ENCODE measurements at places on chromosomes 4 and X.

DNA sequence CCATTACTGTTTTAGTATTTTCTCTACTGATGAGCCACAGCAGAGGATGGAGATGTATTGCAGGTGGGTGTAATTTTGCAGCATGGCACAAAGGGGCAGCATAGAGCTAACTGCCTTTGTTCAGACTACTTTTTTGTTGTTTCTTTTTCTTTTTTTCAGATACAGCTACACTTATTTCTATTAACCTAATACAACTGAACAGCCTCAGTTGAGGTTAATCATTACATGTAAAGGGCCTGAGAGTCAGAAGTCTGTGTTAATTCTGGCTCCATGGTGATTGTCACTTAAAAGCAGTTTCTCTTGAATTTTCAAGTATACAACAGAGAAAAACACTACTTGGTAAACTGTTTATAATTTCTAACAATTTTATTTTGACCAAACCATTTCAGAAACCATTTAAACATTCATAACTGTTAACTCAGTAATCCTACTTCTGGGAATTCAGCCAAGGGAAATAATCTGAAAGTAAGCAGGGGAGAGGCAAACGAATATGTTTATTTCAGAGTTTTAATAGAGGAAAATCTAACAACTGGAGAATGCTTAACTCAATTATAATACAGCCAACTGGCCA lies 13.9 kb upstream of the PPEF2 start:
- peak; percentile 18 for DNase-seq

DNA sequence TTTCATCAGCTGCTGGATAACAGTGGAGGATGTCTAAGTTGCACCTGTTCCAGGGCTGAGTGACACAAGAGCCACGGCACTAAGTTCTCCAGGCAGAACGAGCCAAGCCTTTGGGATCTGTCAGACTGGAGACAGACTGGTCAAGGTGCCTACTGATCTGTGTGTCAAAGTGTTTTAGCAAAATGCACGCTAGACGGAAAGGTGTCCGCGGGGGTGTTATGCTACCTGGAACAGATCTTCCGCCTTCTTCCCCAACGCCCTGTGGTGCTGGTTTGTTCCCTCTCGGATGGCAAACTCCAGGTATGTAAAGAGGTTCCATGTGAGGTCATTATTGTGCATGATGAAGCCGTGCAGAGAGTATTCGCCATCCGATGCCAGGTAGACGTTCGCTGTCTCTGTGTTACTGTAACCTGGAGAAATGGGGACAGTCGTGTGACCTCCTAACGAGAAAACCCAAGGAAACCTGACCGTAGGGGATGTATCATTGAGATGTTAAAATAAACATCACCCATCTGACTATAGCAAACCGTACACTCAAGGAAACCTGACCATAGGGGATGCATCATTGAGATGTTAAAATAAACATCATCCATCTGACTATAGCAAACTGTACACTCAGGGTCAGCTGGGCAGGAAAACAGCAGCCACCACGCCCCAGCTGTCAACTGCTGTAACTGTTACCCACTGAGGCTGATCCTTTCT lies 29.7 kb upstream of the SLC25A6 start:
- DNase-seq: no peak

GRCh38 chr4:110195561-110196205 lies 2.7 kb downstream of the ELOVL6 start:
- DNase-seq: peak; percentile 1

- DNase-seq: no peak
Observed at GRCh38 chr4:26819026-26819425, 41.6 kb upstream of the STIM2 start.

GRCh38 chr4:109730619-109731545 lies 1.0 kb upstream of the PLA2G12A start:
- DNase-seq: no peak

GRCh38 chr4:89712141-89712540 lies 124.8 kb downstream of the SNCA start:
- DNase-seq: no peak

DNA sequence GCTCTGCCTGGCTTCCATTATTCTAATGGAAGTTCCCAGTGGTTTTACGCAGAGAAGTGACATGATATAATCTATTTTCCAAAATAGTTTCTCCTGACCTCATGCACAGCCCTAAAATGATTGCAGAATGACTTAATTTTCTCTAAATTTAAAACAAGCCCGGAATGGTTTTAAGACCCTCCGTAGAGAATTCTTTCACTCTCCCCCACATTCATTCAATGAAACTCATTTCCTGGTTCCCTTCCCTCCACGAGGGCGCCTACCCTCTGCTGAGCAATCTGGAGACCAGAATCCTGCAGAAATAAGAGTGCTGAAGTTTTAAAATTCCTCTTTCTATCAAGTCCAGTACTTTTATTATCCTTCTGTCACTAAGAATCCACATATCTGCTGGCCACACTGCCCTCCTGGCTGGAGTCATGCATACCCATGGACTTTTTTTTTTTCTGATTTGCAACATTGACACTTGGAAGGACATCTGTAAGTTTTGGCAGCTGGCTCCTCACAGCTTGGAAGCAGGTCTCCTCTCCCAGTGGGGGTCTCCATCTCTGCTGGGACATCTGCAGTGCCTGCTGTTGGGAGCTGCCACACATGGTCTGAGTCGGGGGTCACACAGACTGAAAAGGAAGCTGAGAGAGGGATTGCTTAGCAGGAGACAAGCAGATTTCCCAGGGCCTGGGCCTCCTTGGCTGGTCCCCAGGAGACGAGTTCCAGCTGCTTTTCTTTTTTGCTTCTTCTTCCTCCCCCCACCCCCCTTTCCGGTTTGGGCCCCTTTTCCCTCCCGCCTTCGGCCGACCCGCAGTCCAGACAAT lies 86.1 kb downstream of the SOWAHB start:
- no peak for DNase-seq

- DNase-seq: no peak
Observed at GRCh38 chrX:46444011-46444410, 101.2 kb downstream of the ZNF674 start.

DNA sequence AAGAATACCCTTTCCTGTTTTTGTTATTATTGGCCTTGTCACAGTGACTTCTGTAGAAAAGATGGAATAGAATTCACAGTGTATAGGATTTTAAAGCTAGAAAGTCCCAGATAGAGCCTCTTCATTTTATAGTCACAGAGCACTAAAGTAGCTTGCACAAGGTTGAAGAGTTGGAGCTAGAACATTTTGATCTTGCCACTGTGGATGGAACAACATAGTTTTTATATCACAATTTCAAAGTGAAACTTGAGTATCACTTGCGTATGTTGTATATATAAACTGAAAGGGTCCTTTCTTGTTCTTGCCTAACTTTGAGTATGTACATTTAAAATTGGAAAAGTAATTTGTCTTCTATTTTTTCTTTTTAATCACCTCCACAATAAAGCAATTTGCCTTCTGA lies 2.7 kb downstream of the USO1 start:
- DNase-seq: no peak

DNA sequence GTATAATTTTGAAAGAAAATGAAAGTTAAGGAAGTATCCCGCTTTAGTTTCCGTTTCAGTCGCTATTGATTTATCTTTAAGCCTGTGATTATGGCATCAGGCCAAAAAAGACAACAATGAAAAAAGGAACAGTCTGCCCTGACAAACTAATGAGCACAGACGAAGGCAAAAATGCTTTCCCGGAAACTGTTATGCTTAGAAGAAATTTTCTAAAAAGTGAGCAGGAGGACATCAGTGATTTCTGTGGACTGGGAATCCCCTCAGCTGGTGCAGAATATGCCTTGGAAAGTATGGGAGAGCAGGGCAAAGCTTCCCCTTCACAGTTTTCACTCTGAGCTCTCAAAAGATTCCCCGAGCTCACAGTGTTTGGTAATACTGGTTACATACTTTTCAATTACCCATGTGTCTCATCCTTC lies 5.1 kb upstream of the CXCL10 start:
- peak; percentile 8 for DNase-seq

- DNase-seq: no peak
Observed at GRCh38 chr4:89871211-89871610, 23.4 kb upstream of the MMRN1 start.

GRCh38 chr4:95889662-95890061 lies 49.8 kb downstream of the PDHA2 start:
- DNase-seq: no peak

- no peak for DNase-seq
Observed at GRCh38 chrX:130253916-130254315, 14.8 kb downstream of the ZNF280C start.

- no peak for DNase-seq
Observed at GRCh38 chr4:127379499-127379898, 253.3 kb upstream of the INTU start.

GRCh38 chrX:153465691-153466380 lies 4.5 kb downstream of the HAUS7 start:
- DNase-seq: no peak

- DNase-seq: no peak
Observed at GRCh38 chr4:112277220-112277619, 8.5 kb downstream of the TIFA start.

DNA sequence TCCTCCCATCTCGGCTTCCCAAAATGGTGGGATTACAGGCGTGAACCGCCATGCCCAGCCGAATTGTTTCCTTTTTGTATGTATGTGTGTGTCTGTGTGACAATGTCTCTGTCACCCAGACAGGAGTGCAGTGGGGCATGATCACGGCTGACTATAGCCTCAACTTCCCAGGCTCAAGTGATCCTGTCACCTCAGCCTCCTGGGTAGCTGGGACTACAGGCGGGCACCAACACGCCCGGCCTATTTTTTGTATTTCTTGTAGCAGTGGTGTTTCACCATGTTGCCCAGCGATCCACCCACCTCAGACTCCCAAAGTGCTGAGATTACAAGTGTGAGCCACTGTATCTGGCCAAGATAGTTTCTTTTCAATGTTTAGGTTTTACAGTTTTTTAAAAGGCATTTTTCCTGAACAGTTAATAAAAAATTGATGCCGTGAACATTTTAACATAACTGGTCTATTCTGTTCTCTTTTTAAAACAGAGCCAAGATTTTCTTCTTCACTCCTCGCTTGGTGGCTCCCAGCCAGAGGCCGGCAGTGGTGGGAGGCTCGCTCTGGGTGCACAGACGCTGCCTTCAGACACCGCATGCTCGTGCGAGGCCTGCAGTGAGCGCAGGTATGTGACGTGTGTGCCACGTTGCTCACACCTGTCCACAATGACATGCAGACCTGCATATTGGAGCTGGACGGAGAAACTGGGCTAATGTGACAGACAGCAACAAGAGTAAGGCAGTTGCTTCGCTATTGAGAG lies 88.5 kb downstream of the FAM193A start:
- no peak for DNase-seq

GRCh38 chrX:36978886-36979285 lies 29.3 kb upstream of the FAM47C start:
- no peak for DNase-seq

DNA sequence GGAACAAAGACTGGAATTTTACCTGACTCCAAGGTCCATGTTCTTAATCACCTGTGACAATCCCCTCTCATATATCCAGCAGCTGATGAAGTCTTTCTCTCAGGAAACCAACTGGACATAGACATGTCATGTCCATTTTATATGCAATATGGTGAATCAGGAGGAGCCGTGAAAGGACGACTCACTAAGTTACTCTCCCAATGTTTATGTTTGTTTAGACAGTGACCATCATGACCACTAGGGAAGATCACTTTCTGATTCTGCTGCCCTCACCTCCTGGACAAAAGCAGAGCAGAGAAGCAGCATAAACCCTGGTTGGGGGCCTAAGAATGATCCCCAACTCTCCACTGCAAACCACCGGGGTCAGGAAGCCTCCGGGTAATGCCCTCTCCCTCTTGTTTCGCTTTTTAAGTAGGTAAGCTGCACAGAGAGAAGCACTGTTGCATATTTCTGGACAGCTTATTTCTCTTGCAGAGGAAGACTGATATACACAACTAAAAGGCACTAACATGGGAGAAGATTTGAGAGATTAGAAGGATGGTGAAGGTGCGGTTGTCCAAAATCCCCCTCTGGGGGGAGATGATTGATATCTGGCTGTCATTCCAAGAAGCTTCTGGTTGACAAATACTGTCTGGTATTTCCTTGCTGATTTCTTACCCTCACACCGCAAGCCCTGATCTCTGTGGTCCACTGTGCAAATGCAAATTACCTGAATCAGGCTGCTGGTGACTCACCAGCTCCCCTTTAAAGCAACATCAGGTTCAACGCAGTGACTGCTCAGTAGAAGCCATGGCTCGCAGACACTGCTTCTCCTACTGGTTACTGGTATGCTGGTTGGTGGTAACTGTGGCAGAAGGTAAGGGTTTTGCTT lies at the start of gene ODAPH:
Gene ODAPH, plus strand, starts transcription at position 773 of the 871 bp plus-strand sequence. Its CDS starts 17 bp downstream, at position 790.
- peak; percentile 19 for DNase-seq

DNA sequence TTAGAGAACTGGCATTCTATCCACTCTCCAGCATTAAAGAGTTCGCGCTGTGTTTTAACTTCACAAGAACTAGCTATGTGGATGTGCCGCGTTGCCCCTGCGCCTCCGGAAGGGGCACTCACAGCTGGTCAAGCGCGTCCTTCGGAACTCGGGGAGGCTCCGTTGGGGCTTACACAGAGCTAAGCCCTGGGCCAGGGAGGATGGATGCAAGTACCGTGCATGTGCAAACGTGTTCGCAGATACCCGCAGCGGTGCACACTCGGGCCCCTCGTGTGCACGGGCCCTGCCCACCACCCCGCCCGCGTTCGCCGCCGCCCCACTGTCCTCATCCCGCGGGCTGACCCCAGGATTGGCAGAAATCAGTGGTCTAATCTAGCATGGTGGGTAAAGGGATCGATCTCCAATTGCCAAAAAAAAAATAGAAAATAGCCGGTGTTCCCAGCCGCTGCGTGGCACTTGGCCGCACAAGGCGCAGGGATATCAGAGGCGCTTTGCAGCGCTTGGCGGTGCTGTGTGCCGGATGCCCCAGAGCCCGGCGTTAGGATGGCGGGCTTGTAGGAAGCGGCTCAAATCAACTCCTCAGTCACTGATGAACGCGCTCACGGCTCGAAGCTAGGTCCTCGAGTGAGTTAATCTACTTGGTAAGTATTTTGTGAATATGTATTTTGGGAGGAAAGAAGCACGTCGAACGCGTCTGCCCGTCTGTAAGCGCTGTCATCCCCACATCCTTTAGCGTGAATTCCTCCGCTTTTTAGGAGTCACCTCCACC lies 989 bp upstream of the PCDH10 start:
- no peak for DNase-seq

- no peak for DNase-seq
Observed at GRCh38 chr4:6733358-6734164, 17.6 kb downstream of the BLOC1S4 start.

GRCh38 chrX:54798137-54798536 lies at the start of gene ITIH6:
ITIH6 (minus strand) TSS chrX:54798255; CDS start chrX:54798210, 45 bp downstream.
- no peak for DNase-seq

DNA sequence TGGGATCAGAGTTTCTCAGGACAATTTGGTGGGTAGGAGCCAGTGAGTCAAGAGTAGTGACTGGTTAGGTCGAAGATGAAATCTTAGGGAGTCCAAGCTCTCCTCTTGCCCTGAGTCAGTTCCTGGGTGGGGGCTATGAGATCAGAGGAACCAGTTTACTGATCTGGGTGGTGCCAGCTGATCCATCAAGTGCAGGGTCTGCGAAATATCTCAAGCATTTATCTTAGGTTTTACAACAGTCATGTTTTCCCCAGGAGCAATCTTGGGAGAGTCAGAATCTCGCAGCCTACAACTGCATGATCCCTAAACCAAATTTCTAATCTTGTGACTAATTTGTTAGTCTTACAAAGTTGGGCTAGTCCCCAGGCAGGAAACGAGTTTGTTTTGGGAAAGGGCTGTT lies 1833.2 kb upstream of the PCDH7 start:
- no peak for DNase-seq

GRCh38 chr4:53371843-53372521 lies 5.5 kb upstream of the FIP1L1 start:
- no peak for DNase-seq
